ENCODE measurements at places on chromosomes 5 and 9.
A peak's percentile ranks its signal among the peaks of the same experiment; 100 is the strongest.

DNA sequence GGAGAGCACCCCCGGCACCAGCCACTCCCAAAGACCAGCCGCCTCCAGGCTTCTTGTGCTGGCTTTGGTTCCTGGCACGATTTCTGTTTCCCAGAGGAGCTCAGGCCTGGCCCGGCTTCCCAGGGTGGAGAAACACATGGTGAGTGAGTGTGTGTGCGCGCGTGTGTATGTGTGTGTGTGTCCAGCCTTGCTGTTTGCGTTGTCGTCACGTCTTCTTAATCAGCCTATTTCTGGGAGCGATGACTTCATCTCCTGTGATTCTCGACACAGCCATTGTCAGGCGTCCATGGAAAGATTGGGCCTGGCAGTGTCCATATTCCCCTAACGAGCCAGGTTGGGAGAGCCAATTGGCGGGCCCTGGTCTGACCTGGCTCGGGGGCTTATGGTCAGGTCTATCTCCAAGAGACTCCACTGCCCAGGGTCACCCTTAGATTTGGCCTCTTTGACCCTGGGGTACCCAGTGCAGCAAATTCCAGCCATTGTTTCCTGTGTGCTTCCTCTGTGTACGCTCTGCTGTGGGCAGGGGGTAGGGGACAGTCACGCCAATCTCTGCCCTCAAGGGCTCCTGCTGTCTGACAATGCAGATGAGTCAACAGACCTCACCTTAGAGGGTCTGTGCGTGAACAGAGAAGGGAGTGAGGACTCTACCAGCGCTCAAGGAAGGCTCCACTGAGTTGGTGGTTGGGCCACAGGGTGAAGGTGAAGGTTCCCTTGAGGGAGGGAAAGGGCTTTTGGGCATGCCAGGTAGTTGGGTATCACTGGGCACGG lies 73.8 kb downstream of the DAB2IP start:
- DNase-seq: peak; percentile 76

- no peak for DNase-seq
These were observed 31.4 kb upstream of the SPTLC1 start for GRCh38 chr9:92146610-92147009.

DNA sequence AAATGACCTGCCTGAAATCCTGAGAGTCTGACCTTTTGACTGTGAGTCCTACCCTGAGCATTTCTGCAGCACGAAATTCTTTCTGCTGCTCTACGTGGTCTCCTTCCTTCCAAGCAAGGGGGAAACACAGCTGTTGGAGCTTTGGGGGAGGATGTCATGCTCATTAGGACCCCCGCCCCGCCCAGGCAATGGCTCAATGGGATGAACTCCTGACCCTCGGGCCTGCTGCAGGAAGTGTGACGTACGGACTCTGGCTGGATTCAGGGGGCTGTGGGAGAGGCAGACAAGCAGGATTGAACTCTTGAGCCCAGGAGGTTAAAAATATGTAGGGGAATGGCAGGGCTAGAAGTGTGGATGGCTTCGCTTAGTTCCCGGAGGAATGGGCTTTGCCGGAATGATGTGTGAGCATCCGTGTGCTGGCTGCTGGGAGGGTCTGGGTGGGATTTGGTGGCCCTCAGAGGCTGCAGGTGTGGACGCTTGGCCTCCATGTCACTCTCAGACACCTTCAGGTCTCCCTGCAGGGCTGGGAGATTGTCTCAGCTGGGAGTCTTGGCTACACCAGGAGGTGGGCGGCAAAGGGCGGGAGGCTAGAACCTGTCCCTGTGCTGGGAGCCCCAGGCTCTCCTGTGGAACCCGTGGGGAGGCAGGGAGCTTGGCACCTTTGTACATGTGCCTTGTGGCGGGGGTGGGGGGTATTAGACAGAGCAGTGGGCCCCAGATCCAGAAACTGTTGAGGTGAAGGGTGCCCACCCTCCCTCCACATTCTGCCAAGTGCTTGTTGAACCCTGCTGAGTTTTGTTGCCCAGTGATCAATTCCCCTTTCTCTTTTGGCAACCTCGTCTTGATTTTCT lies 26.3 kb downstream of the STC2 start:
- DNase-seq: no peak

DNA sequence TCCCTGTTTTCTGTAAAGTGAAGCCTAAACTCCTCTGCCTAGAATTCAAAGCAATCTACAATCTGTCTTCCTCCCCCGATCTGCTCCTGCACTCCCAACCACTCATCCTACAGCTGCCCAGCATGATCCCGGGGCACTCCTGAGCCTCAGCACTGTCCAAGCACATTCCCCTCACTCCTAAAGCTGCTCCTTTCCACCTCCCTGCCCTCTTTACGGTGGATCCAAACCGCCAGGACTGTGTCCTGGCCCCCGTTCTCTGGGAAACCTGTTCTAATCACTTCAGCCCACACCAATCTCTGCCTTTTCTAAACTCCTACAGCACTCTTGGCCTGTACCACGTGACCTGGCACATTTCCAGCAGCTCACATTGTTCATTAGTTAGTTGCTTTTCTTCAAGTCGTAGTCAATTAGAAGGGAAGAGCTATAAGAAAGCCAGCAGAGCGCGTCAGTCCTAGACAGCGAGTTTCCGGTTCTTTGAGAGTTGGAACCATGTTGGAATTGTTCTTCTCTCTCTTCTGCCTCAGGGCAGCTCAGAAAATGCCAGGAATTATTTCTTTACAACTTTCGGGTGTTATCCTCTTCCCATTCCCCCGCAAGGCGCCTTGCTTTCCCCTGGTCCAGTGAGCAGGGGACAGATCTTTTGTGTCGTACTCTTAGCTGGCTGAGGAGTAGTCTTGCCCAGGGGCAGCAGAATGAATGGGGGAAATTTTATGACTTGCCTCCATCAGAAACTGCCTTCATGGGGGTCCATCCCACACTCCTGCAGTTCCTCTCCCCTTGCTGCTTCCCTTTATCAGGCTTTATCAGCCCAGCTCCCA lies 60.7 kb downstream of the NRG2 start:
- peak; percentile 3 for DNase-seq

DNA sequence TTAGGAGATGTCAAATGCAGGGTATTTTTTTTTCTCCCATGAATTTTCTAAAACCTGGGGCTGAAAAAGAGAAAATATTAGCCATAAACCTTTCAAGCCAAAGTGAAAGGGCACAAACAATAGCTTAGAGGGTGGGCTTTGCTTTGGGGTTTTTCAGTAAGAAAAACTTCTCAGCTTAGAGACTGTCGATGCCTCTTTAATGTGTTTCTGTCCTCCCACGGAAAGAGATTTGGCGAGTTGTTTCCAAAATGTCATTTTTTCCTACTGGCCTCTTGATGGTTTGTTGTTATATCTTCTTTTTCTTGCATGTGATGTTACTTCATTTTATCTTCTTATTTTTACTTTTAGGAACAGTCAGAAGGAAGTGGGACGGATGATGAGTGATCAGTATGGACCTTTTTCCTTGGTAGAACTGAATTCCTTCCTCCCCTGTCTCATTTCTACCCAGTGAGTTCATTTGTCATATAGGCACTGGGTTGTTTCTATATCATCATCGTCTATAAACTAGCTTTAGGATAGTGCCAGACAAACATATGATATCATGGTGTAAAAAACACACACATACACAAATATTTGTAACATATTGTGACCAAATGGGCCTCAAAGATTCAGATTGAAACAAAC lies 177.3 kb downstream of the SMARCA2 start:
- DNase-seq: no peak

DNA sequence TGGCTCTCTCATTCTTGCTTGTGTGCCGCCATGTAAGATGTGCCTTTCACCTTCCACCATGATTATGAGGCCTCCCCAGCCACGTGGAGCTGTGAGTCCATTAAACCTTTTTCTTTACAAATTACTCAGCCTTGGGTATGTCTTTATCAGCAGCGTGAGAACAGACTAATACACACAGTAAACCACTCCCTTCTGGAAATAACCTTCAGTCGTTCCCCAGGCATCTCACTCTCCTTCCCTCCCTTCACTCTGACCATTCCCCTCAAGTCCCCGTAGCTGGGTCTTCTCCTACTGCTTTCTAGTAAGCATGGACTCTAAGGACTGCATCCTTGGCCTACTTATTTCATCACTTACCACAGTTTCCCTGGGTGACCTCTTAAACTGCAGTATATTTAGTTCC lies 493.9 kb downstream of the CCDC171 start:
- no peak for DNase-seq

DNA sequence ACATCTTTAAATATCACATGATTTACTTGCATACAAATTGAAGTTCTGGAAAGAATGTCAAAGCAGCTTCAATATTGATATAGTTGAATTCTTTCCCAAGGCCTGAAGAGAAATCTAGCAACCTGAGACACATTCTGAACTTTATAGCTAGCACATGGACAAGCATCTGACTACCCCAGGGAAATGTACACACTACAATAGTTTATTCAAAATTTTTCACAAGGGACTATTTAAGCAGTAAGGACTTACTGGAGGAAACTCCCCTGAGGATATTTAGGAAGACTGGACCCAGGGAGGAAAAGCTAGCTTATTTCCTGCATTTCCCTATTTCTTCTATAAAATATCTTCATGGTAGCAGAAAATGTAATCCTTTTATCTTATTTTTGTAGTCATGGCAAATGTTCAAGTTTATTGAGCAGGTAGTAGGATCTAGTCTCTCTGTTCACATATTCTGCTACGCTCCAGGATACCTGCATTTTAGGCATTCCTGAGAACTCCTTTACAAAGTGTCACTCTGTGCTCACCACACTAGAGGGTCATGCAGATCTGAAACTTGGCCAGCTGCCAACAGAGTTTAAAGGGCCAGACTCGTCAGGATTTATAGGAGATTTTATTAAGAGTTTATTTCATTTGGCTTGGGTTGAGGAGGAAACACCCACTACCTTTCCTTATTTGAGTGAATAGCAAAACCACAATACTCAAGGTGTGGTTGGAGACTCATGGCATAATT lies 348.4 kb upstream of the FTMT start:
- no peak for DNase-seq

GRCh38 chr5:115298811-115299210 lies 2.4 kb upstream of the CCDC112 start:
- no peak for DNase-seq

DNA sequence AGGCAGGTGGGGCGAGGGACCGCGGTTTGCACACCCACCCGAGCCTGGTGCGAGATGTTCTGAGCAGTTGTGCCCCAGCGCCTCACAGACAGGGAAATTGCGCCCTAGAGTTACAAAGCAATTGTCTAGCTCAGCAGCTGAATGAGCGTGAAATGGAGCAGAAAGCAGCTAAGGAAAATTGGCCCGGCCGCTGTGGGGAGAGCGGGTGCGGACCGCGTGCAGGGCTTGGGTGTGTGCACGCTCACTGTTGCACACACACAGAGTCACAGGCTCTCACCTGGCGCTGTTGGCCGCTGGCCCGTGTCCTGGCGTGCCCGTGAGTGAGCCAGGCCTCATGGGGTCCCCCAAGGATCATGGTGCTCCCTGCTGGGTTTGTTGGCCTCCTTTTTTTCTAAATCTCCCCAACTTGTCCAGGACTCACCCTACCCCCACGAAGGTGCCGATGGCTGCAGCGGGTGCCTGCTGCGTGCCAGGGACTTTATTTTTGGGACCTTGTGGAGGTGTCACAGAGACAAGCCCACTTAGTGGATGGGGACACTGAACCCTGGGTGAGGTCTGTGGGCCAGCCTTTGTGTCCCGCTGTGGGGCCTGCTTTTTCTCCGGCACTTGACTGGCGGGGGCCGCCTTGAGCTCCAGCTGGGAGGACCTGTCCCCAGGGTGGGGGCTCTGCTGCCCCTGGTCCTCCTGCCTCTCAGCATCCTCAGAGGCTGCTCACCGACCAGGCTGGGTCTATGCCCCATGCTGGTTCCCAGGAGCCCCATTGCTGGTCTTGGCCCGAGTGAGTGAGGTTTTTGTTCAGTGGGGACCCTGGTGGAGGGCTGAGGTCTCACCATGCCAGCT lies 5.2 kb downstream of the RXRA start:
- no peak for DNase-seq

DNA sequence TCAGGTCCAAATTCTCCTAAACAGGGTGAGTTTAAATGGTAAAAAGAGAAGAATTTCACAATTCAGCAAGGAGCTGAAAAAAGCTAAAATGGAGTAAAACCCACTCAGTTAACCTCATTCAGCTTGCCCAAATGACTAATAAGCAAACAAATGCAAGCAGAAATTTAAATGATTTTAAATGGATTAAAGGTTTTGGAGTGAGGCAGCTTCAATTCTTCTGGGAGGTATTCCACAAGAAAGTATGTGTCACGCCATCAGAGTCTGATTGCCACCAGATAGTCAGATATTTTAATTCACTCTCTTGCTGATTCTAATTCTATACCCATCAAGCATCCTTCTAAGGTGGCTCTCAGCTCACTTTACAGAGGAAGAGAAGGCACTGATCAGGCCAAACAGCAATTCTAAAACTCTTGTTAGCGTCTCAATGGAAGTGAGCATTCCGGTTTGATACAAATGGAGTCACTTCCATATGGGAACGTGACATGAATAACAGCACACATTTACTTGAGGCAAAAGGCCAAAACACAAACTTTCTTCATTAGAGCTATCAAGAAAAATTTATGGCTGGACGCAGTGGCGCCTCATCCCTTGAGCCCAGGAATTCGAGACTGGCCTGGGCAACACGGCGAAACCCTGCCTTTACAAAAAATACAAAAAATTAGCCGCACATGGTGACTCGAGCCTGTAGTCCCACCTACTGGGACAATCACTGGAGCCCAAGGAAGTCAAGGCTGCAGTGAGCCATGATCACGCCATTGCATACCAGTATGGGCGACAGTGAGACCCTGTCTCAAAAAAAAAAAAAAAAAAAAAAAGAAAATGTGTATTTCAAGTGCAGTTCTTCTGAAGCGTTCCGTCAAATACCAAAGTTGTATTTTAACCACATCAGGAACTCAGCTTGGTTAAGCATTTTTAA lies 2.0 kb downstream of the CLK4 start:
- DNase-seq: no peak

DNA sequence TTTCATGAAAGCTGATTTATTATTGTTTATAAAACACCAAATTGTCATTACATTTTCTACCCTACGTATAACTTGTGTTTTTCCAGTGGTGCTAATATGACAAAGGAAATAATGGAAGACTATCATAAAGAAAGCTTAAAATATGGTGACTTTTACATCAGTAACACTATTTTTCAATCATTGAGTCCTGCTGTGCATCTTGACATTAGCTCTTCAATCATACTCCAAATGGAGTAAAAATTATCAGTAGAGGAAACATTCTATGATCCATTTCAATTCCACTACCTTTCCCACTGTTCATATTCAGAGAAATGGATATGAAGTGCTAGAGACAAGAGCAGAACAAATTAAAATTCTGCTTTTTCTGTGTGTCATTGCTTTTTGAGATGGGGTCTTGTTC lies 536.6 kb downstream of the RAB3C start:
- DNase-seq: no peak

DNA sequence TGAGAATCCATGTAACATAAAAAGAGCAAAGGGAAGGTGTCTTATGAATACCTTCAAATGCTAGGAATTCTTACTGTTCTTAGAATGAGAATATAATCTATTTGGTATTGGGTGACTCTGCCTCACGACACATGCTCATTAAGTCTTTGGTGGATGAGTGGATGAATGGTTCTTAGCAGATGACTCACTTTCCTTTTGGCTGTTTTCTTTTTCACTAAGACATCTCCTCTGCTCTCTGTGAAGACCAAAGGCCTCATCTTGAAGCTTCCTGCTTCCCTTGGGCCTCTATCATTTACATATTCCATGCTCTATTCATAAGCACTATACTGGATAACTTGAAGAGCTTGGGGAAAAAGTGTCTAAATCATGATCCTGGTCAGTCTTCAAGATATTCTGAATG lies 468.1 kb downstream of the SPATA31D1 start:
- no peak for DNase-seq

GRCh38 chr5:160237571-160238093 lies 8.3 kb downstream of the FABP6 start:
- no peak for DNase-seq
